Activated CD8-positive, alpha-beta memory T cell treated with anti-CD3 and anti-CD28 coated beads for 1 hour (primary cell): ENCODE measurements at places on chromosomes 13 and 19.

- DNase-seq = no peak
Observed at GRCh38 chr13:80871481-80871880, 530.6 kb upstream of the SPRY2 start.

- DNase-seq = no peak
Observed at GRCh38 chr19:43966079-43966694, 15.2 kb downstream of the ZNF221 start.

- DNase-seq = no peak
Observed at GRCh38 chr13:75473468-75473867, 8.5 kb downstream of the TBC1D4 start.

DNA sequence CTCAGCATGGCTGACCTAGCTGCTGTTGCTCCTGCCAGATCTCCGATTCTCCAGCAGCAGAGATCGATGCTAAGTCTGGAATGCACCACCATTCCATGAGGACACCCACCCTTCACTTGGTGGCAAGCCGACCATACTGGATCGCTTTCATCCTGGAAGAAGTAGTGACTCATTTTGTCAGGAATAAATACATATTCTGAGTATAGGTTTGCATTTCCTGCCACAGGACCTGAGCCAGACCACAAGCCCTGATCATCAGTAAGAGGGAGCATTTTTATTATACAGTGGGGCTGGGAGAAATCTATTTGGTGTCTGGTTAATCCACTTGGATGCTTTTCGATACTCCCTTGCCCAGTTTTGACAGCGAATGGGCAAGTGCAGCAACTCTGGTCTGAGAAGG, 10.9 kb upstream of the KCTD15 start:
- no peak for DNase-seq

DNA sequence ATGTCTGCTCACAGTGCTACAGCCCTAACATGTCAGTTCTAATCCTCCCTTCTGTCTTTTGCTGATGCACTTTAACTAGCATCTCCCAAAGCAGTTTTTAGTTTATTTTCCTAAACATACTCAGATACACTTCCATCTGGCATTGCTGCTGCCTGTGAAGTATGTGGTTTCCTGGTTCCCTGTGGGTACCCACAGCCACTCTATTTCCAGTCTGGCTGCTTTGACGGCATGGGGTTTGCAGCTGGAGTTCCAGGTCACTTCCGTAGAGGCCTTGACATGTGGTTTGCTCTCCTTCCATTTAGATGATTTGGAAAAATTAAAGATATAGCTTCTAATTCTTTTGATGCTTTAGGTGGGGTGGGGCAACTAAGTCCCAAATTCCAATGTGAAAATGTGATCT, 375.5 kb downstream of the PCDH20 start:
- no peak for DNase-seq

- DNase-seq = no peak
Observed at GRCh38 chr13:30735872-30736175, 481 bp downstream of the ALOX5AP start.
